ENCODE measurements at places on chromosomes 3 and 15. TPM values are rescaled to one million over a fixed set of nuclear protein-coding genes. Genes with fewer than 3 reads are reported as not detected.

DNA sequence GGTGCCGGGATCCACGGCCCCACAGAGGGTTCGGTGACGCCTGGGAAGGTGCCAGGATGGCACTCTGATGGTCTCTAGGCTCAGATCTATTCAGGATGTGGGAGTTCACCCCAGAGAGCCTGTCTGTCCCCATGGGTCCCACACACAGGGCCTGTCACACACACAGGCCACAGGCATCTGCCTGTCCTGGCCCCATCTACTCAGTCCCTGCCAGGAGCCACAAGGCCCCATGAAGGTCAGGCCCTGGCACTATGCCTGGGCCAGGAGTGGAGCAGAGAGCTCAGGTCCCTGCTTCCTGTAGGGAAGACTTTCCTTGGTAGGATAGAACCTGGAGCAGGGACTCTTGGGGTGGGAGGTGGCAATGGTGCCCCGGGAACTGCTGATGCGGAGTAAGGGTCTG is 49.0 kb upstream of the FURIN start:
- H3K27ac ChIP-seq = no peak overlapping the region
- no peaks in the 10 kb centered on the region for H3K27me3 ChIP-seq
- no peak for DNase-seq
- no peaks in the 10 kb centered on the region for H3K36me3 ChIP-seq
- H3K4me1 ChIP-seq = peaks cover 12% of the 10 kb centered on the region

GRCh38 chr3:56782215-56782614 is 19.5 kb downstream of the ARHGEF3 start:
- H3K4me3 ChIP-seq = no peak overlapping the region
- H3K27ac ChIP-seq = peak overlapping the region; percentile 40
- peaks cover 23% of the 10 kb centered on the region for H3K4me1 ChIP-seq
- peak; percentile 64 for DNase-seq
- no peaks in the 10 kb centered on the region for H3K36me3 ChIP-seq
- no peaks in the 10 kb centered on the region for H3K27me3 ChIP-seq

- H3K4me1 ChIP-seq = no peaks in the 10 kb centered on the region
- no peaks in the 10 kb centered on the region for H3K27me3 ChIP-seq
- no peak overlapping the region for H3K27ac ChIP-seq
- H3K36me3 ChIP-seq = no peaks in the 10 kb centered on the region
- no peak for DNase-seq
- no peak overlapping the region for H3K4me3 ChIP-seq
Observed at GRCh38 chr3:67294341-67294740, 296.2 kb downstream of the KBTBD8 start.

The LDHAL6B gene
- total RNA-seq = not detected
